ENCODE measurements at places on chromosomes 13 and 19.

- no peak for DNase-seq
Observed at GRCh38 chr13:52414963-52415362, 9.0 kb upstream of the THSD1 start.

DNA sequence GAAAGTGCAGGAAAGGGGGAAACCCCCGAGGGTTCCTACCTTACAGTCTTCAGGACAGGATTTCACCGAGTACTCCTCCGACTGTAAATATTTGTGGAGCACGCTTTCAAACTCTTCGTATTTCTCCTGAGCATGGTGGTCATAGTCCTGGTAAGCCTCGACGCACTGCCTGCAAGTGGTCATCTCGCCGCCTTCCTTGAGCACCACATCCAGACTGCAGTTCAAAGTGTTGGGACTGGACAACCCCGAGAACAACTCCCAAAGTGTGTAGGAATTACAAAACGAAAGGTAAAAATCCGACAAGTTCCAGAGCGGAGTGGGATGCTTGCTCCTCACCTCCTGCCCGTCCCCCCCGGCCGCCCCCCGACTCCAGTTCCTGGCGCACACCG, 349.7 kb downstream of the LIG4 start:
- DNase-seq = no peak

DNA sequence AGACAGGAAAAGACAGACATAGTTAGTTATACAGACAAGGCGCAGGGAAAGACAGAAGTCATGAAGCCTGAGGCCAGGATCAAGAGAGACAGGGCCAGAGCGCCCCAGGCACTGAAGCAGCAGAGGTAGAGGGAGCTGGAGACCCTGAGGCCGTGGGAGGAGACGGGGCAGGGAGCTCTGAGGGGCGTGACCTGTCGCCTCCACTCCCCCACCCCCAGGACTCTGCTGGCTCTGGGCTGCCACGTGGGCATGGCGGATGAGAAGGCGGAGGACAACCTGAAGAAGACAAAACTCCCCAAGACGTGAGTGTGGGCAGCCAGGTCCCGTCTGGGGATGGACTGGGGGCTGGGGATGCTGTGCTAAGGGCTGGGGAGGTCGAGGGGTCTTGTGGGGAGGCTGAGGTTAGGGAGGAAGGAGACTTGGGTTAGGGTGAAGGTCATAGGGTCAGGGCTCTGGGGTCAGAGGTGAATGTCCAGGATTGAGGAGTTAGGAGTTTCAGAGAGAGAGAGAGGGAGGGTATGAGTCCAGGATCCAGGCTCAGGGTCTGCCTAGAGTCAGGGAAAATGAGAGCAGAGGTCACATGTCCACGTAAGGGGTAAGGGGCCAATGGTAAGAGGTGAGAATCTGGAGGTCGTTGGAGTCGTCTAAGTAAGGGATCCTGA, 31.1 kb downstream of the RYR1 start:
- DNase-seq = no peak

DNA sequence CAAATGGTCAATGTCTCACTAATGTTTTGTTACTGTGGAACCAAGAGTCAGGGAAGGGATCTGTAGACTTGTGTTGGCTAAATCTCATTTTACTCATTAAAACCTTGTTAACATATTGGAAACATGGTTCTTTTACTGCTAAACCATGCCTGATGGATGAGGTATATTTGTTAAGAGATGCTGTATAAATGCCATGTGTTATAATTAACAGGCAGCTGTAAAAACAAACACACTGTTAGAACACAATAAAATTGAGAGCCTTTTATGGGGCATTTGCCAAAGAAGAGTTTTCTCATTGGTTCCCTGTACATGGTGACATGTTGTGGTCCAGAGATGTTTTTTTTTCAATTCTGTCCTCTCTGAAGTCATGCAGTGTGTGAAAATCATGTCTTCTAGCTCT, 121.9 kb downstream of the ESD start:
- no peak for DNase-seq

- no peak for DNase-seq
Observed at GRCh38 chr13:110634558-110634957, 19.2 kb downstream of the NAXD start.

DNA sequence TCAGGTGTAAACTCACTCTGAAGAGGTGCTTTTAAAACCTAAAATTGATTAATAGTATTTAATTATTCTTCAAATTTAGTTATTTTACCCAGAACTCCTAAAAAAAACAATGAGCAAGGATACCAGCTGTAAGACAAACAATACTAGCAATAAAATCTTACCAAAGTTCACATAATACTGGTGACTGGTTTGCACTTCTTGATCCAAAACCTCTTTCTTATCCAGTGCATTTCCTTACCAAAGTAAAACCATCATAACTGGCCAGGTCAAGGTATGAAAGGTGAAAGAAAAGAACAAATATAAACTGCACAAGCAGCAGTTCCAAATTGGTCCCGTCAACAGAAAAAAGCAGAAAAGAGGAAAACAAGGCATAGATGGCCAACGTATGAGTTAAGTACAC, 62.7 kb downstream of the PSPC1 start:
- no peak for DNase-seq

GRCh38 chr19:48341515-48342413, 16.4 kb downstream of the EMP3 start:
- DNase-seq = no peak

Measured in endothelial cell (in vitro differentiated cells).